ENCODE measurements at places on chromosomes 5 and 9.

GRCh38 chr9:98482226-98482625 is 226.5 kb downstream of the GABBR2 start:
- DNase-seq: no peak

- DNase-seq: no peak
These were observed 32.7 kb downstream of the ANXA2R start for GRCh38 chr5:43007246-43007910.

DNA sequence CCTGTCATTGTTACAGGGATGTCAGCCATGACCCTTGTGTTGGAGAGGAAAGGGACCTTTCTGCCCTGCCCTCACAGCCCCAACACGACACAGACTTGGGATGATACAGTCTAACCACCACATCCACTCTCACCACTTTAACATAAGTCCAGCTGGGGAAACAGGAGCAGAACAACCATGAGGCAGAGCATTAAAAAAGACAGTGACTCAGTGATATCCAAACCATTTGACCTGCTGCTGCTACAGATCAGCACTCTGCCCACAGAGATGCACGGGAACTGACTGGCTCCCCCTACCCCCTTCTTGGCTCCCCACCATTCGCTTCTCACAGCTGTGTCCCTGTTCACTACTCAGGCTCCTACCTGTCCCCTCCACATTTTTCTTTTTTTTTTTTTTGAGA is 458.6 kb downstream of the ZNF608 start:
- no peak for DNase-seq

DNA sequence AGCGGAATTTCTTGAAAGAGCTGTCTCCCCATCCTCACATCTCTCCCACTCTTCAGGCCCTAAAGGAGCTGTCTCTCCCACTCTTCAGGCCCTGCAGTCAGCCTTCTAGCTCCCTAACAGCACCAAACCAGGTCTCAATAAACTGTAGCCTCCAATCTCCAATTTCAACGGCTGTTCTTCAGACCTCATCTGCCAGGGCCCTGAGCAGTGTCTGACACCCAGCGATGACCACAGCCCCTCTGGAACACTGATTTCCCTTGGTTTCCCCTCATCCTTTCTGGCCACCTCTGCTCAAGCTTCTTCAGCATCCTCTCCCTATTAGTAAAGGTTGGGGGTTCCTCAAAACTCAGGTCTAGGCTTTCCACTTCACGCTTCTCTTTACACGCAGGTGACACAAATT is 1.6 kb upstream of the P4HA2 start:
- DNase-seq: no peak

DNA sequence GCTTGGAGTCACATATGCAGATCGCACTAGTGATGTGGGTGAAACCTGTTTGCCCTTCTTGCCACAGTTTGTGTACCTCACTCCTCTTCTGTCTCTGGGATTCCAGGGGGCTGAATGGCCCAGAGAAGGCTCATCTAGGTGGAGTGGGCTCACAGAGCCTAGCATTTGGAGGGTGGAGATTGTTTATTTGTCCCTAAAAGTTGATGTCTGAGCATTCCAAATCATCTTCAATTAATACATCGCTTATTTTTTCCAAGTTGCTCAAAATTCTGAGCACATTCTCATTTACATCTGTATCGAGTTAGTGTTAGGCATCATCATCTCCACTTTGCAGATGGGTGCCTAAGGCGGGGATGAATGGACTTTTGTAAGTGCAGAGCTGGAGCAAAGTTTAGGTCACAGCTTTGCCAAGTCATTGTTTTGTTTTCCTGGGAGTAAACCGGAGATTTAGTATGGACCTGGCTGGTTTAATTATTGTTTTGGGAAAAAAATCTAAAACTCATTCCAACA is 2.0 kb downstream of the ABL1 start:
- no peak for DNase-seq

GRCh38 chr5:88419931-88420330 is 151.3 kb upstream of the TMEM161B start:
- DNase-seq: no peak

DNA sequence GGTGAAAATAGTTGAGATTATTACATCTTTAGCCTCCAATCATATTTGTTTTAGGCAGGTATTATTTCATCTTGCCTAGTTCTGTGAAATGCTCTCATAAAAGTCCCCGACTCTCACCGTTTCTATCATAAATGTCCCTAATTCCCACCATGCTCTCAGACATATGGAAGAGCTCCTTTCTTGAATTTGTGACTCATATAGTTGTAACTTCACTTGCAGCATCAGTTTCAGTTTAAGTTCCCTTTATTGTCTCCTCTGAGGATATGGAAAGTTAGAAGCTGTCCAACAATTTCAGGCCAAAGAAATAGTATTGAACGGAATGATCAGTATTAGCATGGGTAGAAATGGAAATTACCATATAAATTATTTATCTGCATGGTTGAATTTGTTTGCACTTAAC is 187.5 kb upstream of the NR4A3 start:
- no peak for DNase-seq

DNA sequence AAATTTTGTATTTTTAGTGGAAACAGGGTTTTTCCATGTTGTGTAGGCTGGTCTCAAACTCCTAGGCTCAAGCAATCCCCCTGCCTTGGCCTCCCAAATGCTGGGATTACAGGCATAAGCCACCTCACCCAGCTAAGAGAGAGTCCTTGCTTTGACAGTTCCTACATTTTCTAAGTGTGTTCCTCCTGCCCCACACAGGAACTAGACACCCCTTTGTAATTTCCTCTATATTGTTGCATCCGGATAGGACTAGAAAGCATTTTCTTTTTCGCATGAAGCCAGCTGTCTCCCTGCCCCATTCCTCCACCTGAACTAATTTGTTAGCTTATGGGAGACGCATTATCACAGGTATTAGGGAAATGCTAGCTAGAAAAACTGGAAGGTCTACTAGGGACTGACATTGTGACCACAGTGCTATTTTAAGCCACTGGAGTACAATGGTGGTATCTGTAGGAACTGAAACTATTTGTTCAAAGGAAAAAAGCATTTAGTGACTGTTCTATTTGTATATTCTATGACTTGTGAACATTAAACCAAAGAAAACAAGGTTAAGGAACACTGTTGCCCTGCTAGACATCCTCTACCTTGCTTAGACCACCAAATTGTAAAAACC is 214.1 kb downstream of the SMARCA2 start:
- no peak for DNase-seq

GRCh38 chr5:110785356-110785755 is 46.5 kb downstream of the SLC25A46 start:
- no peak for DNase-seq

DNA sequence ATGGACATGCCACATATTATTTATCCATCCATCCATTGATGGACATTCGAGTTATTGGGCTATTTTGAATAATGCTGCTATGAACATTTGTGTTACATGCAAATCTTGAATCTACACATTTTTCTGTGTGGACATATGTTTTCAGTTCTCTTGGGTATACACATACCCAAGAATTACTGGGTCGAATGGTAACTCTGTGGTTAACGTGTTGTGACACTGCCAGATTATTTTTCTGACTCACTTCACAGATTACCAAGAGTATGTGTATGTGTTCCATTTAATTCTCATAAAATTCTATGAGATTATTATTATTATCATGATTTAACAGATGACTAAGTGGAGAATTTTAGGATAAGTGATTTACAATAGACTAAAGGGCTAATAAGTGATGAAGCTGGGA is 26.7 kb downstream of the CYFIP2 start:
- no peak for DNase-seq

- DNase-seq: no peak
These were observed 221.3 kb upstream of the DAPK1 start for GRCh38 chr9:87276327-87276841.

GRCh38 chr5:44935262-44935661 is 126.5 kb downstream of the MRPS30 start:
- no peak for DNase-seq

DNA sequence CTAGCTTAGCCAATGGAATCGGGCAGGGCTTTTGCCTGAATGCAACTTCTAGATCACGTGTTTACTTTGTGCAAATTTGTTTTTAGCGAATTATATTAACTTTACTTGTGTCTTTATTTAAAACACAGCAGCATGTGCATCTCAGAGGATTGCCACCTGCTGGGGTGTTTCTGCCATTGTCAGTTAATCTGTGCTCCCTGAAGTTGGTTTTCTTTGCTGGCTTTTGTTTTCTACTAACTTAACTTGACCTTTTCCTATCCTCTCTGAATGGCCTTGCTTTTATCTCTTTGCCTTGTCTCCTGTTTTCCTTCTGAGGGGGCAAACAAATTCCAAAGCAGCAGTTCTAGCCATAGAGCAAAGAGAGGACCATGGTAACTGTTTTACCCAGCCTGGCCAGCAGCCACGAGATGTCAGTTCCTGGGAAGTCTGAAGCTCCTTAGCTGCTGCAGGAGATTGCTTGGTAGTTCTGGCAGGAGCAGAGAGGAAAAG is 67.6 kb downstream of the ARHGEF28 start:
- no peak for DNase-seq

GRCh38 chr5:44389090-44389822 is at the start of gene FGF10:
Gene FGF10, minus strand, starts transcription at chr5:44389420. Its CDS starts 738 bp downstream, at chr5:44388682.
- no peak for DNase-seq

Measured in cerebellar nuclear complex (tissue), 1 donor.